ENCODE measurements at places on chromosomes 13 and 19.
A peak's percentile ranks its signal among the peaks of the same experiment; 100 is the strongest.

DNA sequence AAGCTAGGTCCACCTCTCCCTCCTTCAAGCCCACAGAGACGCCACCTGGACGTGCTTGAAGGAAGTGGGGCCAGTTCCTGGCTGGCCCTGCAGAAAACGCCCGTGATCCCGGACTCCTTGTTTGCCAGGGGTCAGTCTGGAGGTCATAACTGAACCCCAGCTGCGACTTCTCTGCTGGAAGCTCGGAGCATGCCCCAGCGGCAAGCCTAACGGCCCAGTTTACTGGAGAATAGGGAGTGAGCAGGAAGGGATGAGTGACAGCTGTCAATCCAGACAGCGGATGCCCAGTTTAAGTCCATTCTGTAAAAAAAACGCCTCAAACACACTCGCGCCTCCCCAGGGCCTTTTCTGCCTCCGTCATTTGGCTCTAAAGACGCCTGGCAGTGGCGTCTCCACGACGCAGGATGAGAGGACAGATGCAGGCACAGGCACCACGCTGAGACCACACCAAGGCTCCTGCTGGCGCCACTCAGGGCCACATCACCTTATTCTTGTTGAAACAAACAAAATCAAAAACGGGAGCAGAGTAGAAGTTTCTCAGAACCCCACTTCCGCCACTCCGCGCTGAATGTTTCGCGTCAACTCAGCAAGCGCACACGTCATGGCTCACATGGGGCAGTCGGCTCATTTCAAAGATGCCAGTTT lies 57.6 kb downstream of the RASA3 start:
- no peak for DNase-seq

- DNase-seq: no peak
Measured at GRCh38 chr19:6223461-6224307, 56.1 kb downstream of the MLLT1 start.

DNA sequence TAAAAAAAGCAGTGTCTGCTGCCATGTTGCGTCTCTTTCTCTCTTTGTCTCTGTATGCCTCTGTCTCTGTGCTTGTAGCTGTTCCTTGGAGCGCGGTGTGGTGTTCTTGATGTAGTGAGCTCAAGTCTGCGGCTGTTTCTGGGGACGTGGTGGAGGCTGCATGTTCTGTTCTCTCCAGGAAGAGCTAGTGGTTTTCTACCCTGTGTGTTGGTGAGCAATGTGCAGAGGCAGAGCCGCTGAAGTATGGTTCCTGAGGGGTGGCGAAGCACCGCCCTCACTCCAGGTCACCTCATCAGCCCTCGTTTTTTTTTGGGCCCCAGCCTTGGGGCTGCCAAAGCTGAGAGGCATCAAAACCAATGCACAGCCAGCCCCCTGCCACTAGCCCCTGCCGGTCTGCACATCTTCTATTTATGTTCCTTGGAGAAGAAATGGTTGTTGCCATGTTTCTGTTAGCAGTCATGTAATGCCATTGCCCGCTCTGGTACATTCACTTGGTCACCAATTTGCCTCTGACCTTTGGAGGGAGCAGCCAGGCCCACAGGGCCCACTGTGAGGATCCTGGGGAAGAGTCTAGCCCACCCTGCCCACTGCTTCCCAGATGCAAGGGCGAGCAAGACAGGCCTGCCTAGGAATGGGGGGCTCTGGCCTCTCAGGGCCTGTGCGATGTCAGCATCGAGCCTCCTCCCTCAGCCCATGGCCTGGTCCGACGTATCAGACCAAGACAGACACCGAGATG lies 7.2 kb downstream of the HNRNPL start:
- DNase-seq: peak; percentile 24

DNA sequence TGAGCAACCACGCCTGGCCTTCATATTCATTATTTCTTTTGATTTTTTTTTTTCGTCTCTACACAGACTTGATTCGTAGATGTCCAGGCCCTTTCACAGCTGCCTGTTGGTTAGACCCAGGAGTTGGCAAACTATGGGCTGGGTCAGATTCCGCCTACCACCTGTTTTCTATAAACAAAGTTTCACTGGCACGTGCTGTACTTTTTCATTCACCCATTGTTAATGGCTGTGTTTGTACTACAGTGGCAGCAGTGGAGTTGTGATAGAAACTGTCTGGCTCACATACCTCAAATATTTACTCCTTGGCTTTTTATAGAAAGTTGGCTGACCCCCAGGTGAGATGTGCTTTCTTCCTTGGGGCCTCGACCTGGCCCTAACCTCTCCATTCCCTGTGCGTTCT lies 72.9 kb upstream of the TEX29 start:
- DNase-seq: no peak

DNA sequence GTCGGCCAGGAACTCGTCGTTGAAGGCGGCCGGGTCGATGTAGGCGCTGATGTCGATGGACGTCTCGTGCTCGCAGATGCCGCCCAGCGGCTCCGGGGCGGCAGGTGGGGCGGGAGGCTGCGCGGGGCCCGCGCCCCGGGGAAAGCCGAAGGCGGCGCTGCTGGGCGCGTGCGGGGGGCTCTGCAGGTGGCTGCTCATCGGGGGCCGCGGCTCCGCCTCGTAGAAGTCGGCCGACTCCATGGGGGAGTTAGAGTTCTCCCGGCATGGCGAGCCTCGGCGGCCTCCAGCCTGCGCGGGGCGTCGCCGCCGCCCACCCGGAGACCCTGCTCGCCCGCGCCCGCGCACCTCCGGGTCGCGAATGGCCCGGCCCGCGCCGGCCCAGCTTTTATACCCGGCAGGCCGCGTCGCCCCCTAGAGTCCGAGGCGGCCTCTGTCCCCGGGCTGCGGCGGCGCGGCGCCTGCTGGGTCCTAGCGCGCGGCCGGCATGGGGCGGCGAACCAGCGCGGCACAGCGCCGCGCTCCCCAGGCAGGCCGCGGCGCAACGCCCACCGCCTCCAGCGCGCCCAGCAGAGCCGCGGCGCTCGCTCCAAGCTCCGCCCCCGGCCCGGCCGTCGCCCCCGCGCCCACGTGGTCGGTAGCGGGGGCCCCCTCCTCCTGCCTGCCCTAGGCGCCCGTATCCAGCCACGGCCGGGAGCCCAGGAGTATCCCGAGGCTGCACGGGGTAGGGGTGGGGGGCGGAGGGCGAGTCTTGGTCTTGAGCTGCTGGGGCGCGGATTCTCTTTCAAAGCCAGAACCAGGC lies at the start of gene CEBPA:
Gene CEBPA (minus strand): TSS at position 360 of the 799 bp plus-strand sequence. CDS start 120 bp downstream, at position 240.
- DNase-seq: peak; percentile 36

- DNase-seq: no peak
Measured at GRCh38 chr13:100565286-100565685, 23.3 kb downstream of the GGACT start.

DNA sequence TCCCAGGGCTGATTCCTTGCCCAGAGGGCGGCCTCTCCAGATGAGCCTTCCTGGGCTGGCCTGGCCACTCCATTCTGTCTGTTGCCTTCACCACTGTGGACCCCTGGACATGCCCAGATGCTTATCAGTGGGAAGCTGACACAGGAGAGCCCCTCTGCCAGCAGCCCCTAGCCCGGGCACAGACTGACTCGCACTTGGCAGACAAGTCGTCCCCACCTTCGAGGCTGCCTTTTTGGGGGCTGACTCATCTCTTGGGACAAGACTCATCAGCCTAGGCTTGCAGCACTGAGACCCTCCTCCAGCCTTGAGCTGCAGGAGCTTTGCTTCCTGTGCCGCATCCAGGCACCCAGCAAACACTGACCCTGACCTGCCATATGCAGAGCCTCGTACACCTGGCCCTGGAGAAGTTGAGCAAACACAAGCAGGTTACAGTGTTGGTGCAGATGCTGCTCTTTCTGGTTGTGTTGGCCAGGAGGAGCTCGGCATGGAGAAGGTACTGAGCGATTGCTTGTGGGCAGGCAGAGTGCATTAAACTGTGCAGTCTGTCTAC lies 8.1 kb downstream of the CHST8 start:
- no peak for DNase-seq

- no peak for DNase-seq
Measured at GRCh38 chr13:74743992-74744391, 609.8 kb upstream of the KLF12 start.

- DNase-seq: no peak
Measured at GRCh38 chr13:50690006-50690405, 153.5 kb downstream of the DLEU7 start.

DNA sequence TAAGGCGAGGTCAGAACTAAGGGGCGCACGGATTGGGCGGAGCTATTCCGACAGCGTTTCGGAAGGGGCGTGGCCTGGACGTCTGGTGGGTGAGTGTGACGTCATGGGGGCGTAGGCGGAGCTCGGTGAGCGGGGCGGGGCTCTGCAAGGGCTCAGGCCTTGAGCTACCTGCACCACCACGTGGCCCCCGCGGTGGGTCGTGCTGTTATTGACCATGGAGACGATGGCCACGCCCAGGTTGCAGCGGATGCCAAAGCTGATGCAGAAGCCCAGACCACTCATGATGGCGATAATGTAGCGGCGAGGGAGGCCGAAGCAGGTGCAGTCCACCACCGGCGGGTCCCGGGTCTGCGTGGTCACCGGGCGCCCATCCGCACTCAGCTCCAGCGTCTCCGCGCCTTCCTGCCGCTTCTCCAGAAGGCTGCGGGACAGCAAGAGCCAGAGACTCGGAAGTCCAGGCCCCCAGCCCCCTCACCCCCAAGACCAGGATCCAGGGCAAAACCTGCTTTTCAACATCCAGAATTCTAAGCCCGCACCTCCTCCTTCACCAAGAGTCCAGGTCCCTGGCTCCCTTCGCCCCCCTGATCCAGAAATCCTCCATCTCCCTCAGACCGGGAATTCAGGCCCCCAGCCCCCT lies 4.8 kb downstream of the SLC17A7 start:
- no peak for DNase-seq

DNA sequence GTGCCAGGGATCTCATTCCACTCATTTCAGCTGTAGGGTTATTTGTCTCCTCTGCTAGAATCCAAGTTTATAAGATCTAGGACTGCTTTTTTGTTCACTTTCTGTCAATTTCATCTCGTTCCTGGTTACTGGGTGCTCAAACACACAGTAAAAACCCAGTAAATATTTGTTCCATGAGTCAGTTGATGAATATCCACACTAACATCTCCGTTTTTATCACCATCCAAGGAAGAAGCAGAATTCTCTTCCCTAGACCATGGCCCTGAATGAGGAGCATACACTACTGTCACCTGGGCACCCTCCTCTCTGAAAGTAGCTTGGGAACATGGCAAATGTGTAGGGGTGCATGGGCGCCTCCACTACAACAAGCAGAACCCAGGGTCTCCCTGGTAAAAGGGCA lies 390.8 kb downstream of the FOXO1 start:
- DNase-seq: no peak

GRCh38 chr13:38180126-38180525 lies 169.5 kb upstream of the UFM1 start:
- DNase-seq: no peak

DNA sequence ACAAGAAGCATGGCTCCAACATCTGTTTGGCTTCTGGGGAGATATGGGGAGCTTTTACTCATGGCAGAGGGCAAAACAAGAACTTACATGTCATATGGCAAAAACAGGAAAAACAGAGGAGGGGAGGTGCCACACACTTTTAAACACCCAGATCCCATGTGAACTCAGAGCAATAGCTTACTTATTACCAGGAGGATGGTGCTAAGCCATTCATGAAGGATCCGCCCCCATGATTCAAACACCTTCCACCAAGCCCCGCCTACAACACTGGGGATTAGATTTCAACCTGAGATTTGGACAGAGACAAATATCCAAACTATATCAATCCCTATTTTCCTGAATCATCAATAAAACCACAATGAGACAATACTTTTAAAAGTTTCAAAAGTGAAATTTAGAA lies 712.1 kb downstream of the PCDH9 start:
- DNase-seq: no peak

DNA sequence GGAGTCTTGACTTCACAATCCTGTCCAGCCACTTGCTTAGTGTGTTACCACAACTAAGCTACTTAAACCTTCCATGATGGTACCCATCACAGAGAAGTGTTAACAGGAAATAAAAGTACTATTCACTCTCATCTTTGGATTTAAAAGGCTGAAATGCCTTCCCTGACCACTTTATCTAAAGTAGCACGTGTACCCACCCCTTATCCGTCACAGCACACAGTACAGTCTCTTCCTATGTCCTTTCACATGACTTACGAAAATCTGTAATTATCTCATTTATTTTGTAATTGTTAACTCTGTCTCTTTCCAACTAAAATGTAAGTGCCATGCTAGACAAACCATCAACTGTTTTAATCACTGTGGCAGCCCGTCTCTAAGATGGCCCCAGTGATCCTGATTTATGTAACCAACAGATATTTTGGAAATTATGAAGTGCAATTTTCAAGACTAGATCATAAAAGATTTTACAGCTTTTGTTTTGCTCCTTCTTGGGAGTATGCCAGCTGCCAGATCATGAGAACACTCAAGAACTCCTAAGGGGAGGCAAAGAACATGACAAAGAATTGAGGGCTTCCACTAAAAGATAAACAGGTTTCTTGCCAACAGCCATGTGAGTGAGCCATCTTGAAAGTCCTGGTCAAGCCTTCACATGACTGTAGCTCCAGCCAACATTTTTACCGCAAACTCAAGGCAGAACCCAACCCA lies 44.9 kb downstream of the DIAPH3 start:
- no peak for DNase-seq

- no peak for DNase-seq
Measured at GRCh38 chr19:46493236-46494145, 2.2 kb downstream of the PNMA8B start.

DNA sequence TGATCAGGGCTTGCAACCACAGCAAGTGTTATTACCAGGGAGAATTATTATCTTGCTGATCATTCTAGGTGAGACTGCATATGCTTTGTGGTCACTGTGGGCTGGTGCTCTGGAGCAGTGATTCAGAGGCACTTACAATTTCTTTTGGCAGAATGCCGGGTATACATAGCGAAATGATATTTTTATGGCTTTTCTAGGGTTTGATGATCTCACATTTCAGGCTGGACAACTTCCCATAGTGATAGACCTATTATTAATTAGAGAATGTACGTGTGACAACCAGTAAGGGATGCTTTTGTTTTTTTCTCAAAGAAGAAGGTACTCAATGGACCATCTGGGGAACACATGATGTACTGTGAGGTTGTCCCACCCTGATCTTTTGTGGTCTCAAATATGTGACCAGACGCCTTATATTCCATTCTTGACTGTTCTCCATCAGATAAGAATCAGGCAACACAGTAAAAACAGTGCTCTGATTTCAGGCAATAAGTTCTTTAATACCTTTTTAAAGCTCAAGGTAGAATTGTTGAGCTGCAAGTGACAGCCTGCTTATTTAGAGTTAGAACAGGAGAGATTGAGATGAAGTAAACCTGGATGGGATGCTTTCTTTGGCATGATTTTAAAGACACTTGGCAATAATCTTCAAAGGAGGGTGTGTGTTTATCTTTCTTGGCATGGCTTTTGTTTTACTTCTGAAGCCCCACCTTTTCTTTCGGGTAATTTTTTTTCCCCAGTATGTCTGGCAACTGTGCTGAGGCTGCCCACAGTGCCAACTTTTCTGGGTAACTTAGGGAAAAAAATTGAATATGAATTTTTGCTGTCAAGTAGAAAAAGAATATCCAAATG lies 27.4 kb upstream of the SCEL start:
- no peak for DNase-seq

Measured in stimulated activated CD8-positive, alpha-beta memory T cell treated with anti-CD3 and anti-CD28 coated beads, Interleukin-4, amount 100 ng/mL, for 4 hours (primary cell).